Dermis lymphatic vessel endothelial cell (primary cell): ENCODE measurements at places on chromosomes 2 and 18. TPM values are rescaled to one million over a fixed set of nuclear protein-coding genes. Genes with fewer than 3 reads are reported as not detected.

Gene DCDC2C
- total RNA-seq = not detected in 2 replicates

Gene MCEE
- 12.7 and 19.8 TPM in 2 replicates for total RNA-seq

Gene SLC14A1
- not detected in 2 replicates for total RNA-seq

Gene NT5DC4
- total RNA-seq = not detected in 2 replicates

Gene ZNF24
- total RNA-seq = 32.6 and 38.7 TPM in 2 replicates

Gene PID1
- total RNA-seq = 0.11 and 0.17 TPM in 2 replicates
